AG10803 (cell line): ENCODE measurements at places on chromosomes 7 and 10.
A peak's percentile ranks its signal among the peaks of the same experiment; 100 is the strongest.

- no peak for DNase-seq
Observed at GRCh38 chr7:79497728-79498127, 44.3 kb upstream of the MAGI2 start.

DNA sequence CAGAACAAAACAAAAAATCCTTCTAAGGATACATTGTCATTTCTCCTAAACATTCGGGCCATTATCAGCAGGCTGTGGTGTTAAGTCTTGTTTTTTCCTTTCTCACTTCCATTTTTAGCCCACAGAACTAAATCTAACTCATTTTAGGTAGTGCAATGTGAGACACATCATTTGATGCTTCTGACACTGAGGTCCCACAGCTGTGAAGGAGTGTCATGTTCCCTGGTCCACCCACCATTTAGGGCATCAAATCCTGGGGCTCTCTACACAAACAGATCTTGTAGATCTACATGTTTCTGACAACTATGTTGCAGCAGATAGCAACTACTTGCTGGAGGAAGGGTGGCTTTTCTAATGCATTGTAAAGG lies 232.5 kb upstream of the IGFBP3 start:
- DNase-seq, result no peak

DNA sequence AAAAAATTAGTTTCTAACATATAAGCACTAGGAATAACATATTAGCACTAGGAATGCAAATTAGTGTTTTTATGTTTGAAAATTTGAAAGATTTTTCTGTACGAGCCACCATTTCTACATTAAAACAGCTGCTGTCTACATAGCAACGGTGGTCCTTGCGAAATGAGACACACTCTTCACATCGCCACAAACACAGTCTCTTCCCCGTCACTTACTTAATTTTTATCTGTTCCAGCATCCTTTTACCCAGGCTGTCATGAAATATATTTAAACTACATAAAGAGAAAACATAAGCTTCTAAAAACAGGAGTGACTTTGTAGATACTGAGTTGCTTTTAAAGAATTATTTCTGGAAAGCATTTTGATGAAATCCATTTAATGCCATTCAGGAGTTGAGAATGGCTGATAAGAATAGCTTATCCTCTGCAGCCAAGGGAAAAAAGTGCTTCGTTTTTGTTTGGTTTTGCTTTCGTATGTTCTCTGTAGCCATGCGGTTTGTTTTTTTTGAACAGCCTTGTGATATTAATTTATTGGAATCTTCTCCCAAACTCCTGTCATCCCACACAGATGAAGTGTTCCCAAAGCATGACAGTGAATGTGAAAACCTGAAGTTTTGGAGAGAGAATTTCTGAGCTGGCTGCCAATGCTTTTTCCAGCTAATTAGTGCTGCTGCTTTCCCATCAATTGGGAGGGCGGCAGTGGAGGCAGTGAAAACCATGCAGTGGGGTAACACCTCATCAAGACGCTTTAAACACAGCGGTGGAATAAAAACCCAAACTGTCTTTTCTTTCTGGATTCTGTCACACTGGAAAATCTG lies 603.7 kb upstream of the ADARB2 start:
- DNase-seq, result no peak

DNA sequence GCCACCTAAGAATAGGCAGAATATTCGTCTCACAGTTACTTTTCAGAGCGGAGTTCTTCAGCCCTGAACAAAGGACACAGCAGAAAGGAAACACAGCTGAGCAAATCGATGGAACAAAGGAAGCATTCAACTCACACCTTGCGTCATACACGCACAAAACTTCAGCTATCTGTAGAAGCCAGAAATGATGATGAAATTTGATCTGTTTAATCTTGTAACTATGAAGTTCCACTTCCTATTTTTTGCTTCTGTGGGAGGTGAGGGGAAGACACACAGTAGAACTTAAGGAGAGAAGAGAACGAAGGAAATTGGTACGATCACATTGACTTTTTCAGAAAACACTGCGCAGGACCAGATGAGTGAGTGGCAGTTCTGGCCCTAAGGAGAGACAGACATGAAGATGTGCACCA lies 26.2 kb downstream of the FAM171A1 start:
- DNase-seq, result peak; percentile 34

- DNase-seq, result peak; percentile 84
Observed at GRCh38 chr10:122492999-122493481, 31.7 kb downstream of the HTRA1 start.

GRCh38 chr7:151307536-151307935 lies 34.1 kb upstream of the NUB1 start:
- DNase-seq, result no peak

DNA sequence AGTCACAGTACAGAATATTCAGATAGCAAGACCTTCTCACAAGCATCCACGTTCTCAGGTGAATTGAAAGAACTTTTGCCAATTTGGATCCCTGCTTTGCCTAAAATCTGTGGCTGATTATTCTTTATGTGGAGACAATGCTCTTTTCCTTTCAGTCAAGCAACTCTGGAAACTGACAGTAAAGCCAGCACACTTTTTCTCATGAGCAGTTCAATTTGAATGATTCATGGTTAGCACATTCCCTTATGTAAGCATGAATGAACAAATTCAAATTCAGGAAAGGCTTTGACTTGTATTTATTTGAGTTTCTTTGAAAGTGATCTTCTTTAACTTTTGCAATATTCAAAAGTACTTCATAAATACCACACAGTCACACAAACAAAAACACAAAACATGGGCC lies 57.6 kb downstream of the MEOX2 start:
- no peak for DNase-seq

GRCh38 chr10:11036424-11037011 lies 18.8 kb downstream of the CELF2 start:
- DNase-seq, result peak; percentile 54

DNA sequence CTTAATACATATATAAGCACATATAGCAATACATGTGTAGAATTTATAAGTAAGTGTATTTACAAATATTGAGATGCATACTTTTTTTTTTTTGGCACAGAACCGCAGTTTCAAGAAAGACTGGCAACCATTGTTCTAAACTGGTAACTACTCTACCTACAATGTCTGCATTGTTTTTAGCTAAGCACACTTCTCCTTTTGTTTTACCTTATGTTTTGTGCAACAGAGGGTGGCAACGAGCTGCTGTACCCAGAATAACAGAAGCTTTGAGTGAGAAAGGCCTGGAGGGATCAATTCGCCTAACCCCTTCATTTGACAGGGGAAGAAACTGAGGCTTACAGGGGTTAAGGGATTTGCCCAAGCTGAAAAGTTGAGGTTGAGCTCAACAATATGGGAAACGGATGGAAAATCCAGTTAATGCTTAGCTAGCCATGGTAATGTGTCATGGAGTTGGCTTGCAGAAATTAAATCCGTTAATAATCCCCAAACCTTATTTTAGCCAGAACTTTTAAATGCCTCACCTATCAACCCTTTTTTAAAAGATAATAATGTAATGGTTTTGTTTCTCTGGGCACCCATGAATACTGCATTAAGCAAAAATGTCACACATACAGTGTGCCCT lies 25.5 kb downstream of the FZD1 start:
- DNase-seq, result no peak

DNA sequence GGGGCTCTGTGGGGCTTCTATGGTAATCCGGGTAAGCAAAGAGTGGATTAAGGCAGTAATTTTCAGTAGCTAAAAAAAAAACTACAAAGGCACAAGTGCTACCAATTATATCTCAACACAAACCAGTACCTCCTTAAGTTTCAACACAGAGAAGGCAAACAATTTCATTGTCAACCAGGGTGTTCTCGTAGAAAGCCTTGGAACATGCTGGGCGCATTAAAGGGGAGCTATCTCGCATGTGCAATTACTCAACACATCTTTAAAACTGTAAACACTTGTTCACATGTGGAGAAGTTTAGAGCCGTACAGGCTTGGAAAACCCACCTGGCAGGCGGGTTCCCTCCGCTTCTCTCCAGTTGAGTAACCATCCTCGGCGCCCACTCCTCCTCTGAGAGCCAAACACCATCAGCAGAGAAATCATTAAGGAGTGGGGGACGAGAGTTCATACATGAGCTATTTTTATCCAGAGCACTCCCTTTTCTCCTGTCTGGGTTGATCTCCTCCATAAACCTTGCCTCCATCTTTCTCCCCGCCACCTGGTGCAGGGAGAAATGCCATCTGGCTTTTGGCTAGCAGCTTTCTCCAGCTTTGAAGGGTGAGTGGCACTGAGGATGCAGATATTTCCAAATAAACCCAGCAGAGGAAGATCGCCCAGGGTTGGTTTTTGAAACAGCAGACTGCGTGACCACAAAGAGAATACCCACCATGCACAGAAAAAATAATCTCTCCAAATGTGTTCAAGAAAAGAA lies 287.1 kb downstream of the WDR11 start:
- no peak for DNase-seq

- no peak for DNase-seq
Observed at GRCh38 chr10:79052291-79053080, 16.3 kb upstream of the ZMIZ1 start.

GRCh38 chr7:110693344-110693743 lies 397.6 kb upstream of the LRRN3 start:
- DNase-seq, result no peak

DNA sequence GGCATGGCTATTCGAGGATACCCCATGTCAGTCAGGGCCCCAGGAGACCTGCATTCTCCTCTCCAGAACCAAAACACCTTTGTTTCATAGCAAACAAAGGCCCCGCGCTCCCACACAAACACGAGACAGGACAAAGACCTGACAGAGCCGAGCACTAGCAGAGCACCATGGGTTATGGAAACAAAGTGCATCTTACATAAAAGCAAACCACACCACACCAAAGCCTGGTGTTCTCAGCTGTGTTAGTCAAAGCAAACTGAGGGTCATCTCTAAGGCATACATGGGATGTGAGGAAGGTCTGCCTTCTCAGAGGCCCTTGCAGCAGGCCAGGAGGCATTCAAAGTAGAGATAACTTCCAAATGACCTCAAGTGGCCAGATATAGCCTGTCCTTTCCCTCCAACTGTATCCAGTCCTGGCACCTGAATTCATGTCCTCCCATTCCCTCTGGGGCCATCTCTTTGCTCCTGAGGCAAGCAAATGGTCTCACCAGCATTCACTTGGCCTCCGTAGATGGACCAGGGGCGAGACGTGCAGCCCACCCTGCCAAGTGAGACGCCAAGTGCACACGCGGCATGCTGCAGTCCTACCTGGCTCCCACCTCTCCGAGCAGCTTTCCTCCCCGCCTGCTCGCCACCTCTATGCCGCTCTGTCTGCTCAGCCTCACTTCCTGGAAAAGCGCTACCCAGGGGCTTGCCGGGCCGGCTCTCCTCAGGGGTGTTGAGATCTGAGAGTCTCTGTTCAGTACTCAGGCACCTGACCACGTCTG lies 45.3 kb upstream of the PDLIM1 start:
- no peak for DNase-seq

- no peak for DNase-seq
Observed at GRCh38 chr10:26832960-26833359, 27.8 kb downstream of the ABI1 start.

DNA sequence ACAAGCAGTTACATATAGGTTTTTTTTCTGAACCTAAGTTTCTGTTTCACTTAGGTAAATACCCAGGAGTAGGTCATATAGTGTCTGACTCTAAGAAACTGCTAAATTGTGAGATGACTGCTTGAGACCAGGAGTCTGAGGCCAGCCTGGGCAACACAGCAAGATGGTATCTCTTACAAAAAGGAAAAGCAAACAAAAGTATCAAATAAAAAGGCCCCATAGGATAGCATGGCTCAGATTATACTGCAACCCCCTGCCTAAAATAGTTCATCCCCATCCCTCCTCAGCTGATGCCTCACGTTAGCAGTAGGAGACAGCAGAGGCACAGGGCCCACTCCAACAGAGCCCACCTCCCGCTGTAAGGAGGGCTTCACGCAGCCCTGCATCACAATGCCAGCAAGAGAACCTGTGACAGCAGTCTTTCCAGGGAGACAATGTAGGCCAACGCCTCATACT lies 90.3 kb downstream of the SRPK2 start:
- no peak for DNase-seq

DNA sequence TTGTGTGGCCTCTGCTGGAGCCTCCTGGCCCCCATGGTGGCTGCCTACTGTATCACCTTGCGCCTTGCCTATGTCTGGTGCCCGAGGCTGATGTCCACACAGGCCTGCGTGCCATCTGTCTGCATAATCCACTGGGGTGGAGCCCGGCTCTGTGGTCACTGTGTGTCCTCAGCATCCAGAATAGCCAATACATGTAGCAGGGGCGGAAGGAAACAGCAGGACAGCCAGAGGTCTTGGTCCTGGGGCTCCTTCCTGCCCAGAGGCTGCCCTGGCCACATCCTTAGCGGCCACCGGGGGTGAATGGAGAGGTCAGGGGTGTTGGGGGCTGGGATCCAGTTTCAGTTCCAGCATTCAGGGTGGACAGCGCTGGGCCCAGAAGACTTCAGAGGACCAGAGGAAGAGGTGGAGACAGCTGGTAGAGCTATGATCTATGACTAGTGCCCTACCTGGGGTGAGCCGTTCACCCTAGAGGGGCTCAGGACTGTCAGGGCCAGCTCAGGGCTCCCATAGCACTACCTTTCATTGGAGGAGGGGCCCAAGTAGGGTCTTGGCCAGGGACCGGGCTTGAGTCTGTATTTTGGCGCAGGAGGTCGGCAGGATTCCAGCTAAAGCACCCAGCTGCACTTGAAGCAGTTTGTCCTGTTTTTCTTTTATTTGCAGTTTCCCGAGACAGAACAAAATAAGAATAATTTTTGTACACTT lies 15.9 kb downstream of the YKT6 start:
- DNase-seq, result no peak

GRCh38 chr10:102402512-102402896 lies 7.0 kb downstream of the NFKB2 start:
- no peak for DNase-seq

- DNase-seq, result peak; percentile 88
Observed at GRCh38 chr10:119135513-119135881, 30.0 kb downstream of the SFXN4 start.

DNA sequence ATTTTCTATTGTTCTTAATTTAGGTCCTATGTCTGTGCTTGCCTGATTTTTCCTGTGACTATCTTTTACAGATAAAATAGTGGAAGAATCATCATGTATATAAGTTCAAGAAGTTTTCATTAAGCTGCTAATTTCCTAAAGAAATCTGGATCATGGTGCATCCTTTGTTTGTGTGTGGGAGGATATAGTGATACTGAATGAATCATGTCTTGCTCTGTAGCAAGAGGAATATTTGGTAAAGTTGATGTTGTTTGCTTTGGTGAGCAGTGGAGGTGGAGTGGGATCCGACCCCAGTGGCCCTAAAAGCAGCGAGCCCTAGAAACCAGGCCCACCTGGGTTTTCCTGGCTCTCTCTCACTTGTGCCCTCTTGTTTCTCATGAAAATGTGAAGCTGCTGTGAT lies 83.7 kb downstream of the CCNY start:
- no peak for DNase-seq

GRCh38 chr10:91162050-91162494 lies 58.4 kb upstream of the PCGF5 start:
- peak; percentile 27 for DNase-seq
